PC-9 (cell line): ENCODE measurements at places on chromosomes 11 and 22.

DNA sequence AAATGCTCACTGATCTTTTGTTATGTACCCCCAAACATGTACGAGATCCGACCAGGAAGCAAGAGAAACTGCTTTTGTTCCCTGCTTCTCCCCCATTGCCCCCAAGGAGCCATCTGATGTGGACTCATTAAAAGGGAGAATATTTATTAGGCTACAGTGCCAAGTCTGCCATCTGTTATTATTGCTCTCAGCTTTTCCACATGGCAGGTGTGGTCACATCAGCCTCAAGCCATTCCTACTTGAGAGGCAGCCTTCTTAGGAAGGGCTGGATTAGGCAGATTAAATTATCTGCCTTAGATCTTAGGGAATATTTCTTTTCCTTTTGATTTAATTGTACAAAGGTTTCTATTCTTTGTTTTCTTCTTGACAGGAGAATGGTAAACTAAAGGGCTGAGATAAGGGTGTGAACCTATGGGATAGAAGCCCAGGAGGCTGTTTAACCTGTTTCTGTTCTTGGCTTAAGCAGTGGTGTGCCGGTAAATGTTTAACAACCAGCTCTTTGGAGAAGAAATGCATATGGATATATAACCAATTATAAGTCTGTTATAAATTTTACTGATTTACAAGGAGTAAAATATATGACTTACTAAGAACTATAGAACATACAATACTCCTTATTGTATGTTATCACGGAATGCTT is 88.8 kb downstream of the PDHX start:
- peak; percentile 47 for DNase-seq

DNA sequence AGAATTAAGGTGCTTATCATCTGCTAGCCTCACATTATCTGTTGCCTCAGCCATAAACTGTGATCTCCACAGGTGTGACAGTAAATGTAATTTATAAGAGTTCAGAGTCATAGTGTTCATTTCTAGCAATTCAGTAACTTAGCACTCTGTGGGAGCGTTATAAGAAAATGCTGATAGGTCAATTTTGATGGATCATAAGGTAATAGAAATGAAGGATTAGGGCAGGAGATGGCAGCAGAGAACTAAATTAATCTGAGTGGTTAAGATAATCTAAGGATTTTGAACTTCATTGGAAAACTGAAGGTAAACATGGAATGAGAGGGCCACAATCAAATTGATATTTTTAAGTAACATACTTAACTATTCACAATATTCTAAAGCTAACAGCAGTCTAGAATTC is 26.5 kb upstream of the SLC22A9 start:
- DNase-seq: no peak

GRCh38 chr11:111513240-111513605 is 1.0 kb upstream of the BTG4 start:
- no peak for DNase-seq

- peak; percentile 34 for DNase-seq
Measured at GRCh38 chr11:106077609-106078455, at the start of gene AASDHPPT. TSS of gene AASDHPPT (plus strand) at chr11:106077662. CDS start at chr11:106077711, 49 bp downstream.

DNA sequence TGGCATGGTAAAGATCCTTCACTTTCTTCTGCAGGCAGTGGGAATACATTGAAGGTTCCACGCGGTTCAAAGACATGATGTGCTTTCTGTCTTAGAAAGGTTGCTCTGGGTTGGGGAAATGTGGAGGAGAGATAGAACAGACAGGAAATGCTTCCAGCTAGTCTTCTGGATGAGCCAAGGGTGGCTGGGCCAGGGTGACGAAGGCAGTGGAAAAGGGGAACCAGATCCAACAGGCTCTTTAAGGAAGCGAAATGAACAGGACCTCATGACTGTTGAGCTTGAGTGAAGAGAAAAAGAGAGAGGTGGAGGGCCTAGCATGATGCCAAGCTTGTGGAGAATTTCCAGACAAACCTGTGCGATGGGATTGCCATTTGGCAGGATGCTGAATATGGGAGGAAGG is 56.4 kb upstream of the LMO1 start:
- DNase-seq: no peak

- DNase-seq: no peak
Measured at GRCh38 chr11:66341502-66342126, 3.3 kb downstream of the BRMS1 start.

DNA sequence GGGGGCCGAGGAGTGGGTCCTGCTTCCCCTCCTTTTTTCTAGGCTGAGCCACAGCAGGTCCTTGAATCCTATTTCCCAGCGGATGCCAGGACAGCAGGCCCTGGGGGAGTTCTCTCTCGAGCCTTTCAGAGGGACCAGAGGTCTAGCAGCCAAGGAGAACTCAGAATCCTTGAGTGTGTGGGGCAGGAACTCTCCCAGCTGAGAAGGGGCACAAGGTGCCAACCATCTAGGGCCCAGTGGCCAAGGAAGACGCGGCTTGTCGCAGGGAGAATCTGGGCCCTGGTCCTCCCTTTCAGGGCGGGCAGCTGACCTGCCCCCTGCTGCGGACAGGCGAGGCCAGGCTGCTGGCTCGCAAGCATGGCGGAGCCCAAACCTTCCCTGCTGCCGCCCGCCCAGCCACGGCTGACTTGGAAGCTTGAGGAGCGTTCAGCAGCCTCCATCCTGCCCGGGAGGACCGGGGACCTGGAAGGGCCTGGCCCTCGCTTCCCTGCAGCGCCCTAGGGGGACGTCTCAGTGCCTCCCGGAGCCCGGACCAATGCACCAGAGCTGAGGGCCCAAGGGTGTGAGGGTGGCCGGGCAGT is 972 bp upstream of the TSSC4 start:
- no peak for DNase-seq

DNA sequence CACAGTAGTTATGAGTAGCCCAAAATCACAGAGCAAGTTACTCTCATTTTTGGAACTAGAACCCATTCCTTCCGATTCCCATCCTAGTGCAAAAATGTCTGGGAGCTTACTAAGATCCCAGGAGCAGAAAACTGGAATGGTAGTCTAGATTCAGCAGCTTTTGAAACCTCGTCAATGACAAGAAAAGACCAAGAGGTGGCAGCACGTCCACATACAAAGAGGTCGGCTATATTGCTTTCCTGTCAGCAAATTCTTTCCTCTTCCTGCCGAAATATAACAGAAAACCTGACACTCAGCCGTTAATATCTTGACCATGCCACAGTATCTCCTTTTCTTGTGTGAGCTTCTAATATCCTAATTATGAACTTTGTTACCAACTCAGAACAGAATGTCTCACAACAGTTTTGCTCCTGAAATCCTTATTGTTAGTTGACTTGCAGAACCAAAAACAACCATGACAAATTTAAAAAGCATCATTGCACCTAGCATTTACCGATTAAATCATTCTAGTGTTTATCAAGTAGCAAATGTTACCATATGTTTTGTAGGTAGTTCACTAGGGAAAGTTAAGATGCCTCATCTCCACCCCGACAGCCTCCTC is 92.8 kb upstream of the OR9G4 start:
- peak; percentile 52 for DNase-seq
